Hepatocyte (in vitro differentiated cells): ENCODE measurements at places on chromosomes 16 and 17.

DNA sequence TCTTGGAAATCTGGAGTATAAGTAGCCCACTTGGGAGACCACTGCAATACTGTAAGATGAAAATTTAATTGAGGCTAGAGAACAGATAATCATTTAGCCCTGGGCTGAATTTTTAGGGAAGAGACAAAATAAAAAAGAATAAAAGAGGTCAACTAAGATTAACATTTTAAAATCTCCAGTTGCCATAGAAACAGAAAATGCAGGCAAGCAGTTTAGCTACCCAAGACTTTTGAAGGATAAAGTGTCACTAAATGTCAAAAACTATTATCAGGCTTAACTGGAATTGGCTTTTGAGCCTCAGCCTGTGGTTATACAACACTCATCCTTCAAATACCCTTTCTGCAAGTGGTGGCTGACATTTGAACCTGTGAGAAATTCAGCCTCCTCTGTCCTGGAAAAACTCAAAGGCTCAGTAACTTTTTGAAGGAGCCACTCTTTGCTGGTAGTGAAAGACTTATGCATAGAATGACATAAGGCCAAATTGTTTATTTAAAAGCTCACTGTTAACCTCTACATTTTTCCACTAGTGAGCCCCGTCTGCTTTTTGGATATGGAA is 220.7 kb upstream of the KCNJ16 start:
- H3K4me1 ChIP-seq = peaks cover 8% of the 10 kb centered on the region
- no peak for DNase-seq
- no peak overlapping the region for H3K4me3 ChIP-seq
- no peak overlapping the region for H3K27ac ChIP-seq

DNA sequence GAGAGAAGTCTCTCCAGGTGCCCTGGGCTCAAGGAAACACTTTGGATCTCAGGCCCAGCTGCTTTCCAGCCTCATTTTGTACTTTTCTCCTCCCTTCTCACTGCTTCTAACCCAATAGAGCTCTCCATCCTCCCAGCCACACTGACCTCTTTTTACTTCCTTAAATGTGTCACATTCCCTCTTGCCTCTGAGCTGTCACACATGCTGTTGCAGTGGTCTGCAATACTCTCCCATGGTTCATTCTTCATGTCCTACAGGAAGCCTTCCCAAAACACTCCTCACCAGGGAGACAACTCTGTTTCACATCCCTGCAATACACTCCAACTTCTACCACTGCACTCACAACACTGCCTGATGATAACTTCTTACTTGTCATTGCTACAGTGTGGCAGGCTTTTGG is 242.1 kb upstream of the DYNLRB2 start:
- H3K4me1 ChIP-seq = peaks cover 12% of the 10 kb centered on the region
- H3K36me3 ChIP-seq = no peaks in the 10 kb centered on the region
- H3K27ac ChIP-seq = no peak overlapping the region

- H3K4me3 ChIP-seq = no peak overlapping the region
- H3K27ac ChIP-seq = no peak overlapping the region
- DNase-seq = peak; percentile 61
- H3K4me1 ChIP-seq = peaks cover 23% of the 10 kb centered on the region
- no peaks in the 10 kb centered on the region for H3K27me3 ChIP-seq
Measured at GRCh38 chr16:17277981-17278381, 192.8 kb downstream of the XYLT1 start.

DNA sequence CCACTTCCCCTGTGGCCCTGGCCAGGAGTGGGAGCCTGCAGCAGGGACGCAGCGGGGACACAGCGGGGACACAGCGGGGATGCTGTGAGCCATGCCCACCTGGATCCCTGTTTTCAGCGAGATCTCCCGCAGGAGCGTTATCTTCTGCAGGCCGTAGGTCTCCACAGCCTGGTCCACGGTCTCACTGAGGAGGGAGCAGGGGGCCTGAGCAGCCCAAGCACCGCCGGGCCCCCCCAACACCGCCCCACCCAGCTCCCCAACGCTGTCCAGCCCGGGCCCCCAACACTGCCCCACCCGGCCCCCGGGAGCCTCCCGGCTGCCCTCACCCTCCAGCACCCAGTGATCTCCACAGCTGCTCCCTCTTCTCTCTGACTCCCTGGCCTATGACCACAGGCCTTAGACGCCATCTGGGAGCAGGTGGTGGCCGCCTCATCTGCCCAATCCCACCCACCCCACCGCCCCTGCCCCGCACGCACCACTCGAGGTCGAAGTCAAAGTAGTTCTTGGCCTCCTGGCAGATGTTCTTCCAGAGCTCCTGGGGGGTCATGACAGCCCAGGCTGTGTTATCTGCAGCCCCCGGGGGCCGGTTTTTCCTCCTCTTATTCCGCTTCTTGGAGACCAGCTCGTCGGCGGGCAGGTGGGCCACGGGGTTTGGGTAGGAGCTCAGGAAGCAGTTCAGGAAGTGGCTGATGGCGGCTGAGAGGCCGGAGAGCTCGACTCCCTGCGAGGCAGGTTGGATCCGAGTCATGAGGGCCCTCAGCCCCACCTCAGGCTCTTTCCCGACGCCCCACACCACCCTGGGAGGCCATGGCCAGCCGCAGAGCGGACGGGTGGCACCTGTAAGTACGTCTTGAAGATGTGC is 17.0 kb downstream of the CLUH start:
- H3K4me3 ChIP-seq = no peak overlapping the region
- no peak for DNase-seq
- no peaks in the 10 kb centered on the region for H3K36me3 ChIP-seq
- no peaks in the 10 kb centered on the region for H3K27me3 ChIP-seq
- no peaks in the 10 kb centered on the region for H3K4me1 ChIP-seq
- no peak overlapping the region for H3K27ac ChIP-seq

DNA sequence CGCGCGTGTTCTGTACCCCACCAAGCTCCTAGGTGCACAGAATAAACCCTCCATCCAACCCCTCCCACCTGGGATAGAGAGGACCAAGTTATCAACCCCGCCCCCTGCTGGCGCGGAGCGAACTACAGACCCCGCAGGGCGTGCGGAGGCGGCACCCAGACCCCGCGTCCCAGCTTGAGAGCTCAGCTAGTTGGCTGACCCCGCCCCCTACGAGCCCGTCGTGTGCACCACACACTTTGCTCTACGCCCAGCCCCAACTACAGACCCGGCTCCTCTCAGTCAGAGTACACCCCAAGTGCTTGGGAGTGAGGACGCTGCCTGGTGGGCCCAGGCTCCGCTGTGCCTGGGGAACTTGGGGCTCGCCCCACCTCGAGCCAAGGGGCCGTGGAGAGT is 1.5 kb downstream of the GRIN2A start:
- H3K27ac ChIP-seq = no peak overlapping the region
- H3K4me3 ChIP-seq = no peak overlapping the region
- H3K36me3 ChIP-seq = no peaks in the 10 kb centered on the region
- H3K27me3 ChIP-seq = peaks cover 66% of the 10 kb centered on the region

DNA sequence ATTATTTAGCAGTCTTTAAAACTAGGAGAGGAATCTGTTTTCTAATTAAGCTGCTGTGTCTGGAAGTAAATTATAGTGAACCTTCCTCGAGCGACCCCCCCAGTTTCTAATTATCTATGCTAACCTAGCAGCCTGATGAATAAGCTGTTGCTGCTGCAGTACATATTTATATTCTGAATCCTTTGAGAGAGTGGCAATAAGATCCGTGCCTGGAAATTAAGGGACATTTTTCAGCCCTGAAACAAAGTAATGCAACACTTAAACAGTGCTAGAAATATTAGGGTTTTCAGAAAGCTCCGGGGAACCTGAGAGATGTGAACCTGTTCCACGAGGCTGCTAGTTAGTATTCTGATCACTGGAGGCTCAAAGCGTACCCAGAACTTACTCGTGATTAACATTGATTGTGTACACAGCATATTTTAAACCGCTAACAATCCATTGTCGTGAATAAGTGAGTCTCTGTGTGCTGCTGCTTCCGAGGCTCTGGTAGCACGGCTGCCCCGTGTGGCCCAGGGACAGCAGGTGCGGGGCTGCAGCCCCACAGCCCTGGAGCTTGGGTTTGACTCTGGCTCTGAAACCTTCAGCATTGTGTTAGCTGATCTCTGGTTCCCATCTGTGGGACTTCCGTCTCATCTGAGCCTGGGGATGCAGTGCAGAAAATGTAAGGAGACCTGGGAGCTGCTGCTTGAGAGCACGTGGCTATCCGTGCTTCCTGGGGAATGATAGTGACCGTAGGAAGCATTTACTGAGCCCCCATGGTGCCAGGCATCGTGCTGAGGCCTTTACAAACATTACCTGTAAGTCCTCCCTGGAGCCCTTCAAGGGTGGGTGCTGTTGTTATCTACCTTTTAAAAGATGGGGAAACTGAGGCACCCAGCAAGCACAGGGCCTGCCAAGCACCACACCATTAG is 190.9 kb upstream of the CHMP6 start:
- H3K27ac ChIP-seq = no peak overlapping the region
- H3K27me3 ChIP-seq = no peaks in the 10 kb centered on the region

DNA sequence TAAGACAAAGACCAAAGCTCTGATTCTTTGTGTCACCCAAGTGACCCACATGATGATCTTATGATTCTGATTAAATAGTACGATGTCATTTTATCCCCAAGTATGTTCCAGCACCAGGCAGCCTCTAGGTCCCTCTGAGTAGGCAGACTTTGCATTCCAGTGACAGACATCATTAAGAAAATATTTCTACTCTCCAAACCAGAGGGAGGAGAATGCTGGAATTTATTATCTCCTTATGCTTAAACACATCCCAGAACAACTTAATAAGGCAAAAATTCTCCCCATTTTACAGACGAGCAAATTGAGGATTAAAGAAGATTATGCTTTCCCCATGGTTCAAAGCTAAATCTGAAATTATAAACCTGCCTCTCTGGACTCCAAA is 192.8 kb upstream of the CDH11 start:
- no peak for DNase-seq
- H3K27me3 ChIP-seq = no peaks in the 10 kb centered on the region
- no peaks in the 10 kb centered on the region for H3K36me3 ChIP-seq
- peaks cover 9% of the 10 kb centered on the region for H3K4me1 ChIP-seq
- no peak overlapping the region for H3K27ac ChIP-seq
- no peak overlapping the region for H3K4me3 ChIP-seq

- H3K36me3 ChIP-seq = peaks cover 5% of the 10 kb centered on the region
- peak; percentile 40 for DNase-seq
- H3K27me3 ChIP-seq = no peaks in the 10 kb centered on the region
- H3K27ac ChIP-seq = peak overlapping the region; percentile 36
- peaks cover 24% of the 10 kb centered on the region for H3K4me1 ChIP-seq
- no peak overlapping the region for H3K4me3 ChIP-seq
Measured at GRCh38 chr17:19940722-19941464, 36.7 kb downstream of the AKAP10 start.
